Kidney capillary endothelial cell (primary cell): ENCODE measurements at places on chromosomes 12 and 14.

DNA sequence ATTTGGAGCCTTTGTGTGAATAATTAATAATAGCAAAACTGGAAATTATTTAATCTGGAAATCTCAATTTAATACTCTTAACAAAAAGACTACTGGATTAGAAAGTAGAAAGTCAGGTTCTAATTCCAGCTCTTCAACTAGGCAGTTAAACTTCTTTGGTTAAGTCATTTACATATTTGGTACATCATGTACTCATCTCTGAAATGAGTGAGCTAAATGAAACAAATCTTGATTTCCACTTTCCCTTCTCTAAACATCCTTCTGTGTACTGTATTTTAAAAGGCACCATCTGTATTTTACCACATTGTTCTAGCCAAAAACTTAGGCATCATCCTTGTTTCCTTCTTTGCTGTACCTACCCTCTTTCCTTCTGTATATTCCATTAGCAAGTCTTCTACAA is 26.9 kb downstream of the CRADD start:
- no peak for DNase-seq

DNA sequence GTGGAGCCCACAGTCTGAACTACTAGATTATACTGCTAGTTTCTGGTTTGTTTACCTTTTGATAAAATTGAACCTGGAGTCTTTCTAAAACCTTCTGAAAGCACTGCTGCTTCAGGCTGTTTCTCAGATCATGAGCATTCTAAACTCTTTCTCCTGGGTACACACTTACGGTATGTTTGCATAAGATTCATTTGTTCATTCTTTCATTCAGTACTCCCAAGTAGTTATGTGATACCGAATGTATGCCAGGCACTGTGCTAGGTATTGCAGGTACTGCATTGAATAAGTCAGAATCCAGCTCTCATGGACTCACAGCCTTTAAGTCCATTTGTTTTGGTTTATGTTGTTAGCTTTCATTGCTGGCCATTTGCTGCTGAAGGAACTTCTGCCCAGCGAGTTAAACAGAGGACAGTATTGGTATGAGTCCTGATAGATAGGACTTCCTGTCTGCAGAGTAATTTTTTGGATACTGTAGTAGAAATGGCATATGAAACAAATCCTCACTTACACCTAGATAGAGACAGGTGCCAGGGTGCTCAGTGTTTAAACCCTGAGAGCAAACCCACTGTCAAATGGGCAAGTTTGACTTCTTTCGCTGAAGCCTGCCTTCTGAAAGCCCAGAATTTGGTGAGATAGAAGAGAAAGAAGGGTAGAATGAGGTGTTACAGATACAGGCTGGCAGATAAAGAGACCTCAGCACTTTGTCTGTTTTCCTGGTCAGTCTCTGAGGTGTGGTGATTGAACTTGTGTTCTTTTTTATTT is 2.1 kb downstream of the SUSD6 start:
- DNase-seq = no peak

GRCh38 chr14:24100982-24101494 is 6.9 kb downstream of the PCK2 start:
- DNase-seq = no peak

DNA sequence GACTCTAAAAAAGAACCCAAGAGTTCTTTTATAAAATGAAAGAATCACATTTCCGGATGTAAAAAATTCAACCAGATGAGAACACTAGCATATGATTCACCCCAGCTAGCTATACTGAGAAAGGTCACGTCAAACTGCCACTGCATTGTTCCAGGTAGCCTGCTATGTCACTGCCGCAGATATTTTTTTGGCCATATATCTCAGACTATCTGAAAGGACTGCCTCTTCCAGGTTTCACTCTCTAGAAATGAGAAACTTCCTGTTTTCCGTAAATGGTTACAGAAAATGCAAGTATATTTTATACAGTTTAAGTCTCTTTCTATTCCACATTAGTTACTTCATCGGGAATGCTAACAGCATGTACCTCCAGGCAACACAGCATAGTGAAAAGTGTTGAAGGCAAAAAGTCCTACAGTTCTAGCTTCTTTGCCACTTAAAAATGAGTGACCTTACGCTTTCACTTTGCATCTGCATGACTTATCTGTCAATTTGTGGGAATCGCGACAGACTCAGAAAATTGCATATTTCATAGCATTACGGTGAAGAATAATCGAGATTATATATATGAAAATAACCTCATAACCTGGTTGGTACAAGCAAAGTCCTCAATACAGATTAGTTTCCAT is 105.2 kb downstream of the MED13L start:
- DNase-seq = peak; percentile 65

GRCh38 chr14:105034315-105035039 is 13.6 kb upstream of the CDCA4 start:
- no peak for DNase-seq

GRCh38 chr12:97316321-97316720 is 146.3 kb upstream of the RMST start:
- DNase-seq = no peak

GRCh38 chr12:48489012-48489411 is 6.7 kb downstream of the C12orf54 start:
- DNase-seq = no peak

- peak; percentile 83 for DNase-seq
These were observed 1206.5 kb upstream of the FLRT2 start for GRCh38 chr14:84323450-84323849.

GRCh38 chr14:88998027-88998426 is 173.6 kb downstream of the TTC8 start:
- no peak for DNase-seq

DNA sequence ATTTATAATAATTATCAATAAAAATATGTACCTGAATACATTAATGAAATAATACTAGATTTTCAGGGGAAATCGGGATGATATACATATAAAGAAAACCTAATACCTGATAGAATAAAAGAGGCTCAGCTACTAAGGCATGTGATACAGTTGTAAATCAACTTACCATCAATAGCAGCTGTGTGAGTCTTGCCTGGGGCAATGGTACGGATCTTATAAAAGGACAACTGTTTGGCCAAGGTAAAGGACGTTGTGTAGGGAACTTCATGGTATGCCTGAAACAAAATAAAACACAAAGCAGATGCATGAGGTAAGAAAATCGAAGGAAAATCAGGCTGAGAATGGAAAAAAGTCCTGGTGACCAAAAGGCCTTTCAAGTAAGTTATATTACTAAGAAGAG is 25.4 kb downstream of the NEK9 start:
- DNase-seq = no peak

DNA sequence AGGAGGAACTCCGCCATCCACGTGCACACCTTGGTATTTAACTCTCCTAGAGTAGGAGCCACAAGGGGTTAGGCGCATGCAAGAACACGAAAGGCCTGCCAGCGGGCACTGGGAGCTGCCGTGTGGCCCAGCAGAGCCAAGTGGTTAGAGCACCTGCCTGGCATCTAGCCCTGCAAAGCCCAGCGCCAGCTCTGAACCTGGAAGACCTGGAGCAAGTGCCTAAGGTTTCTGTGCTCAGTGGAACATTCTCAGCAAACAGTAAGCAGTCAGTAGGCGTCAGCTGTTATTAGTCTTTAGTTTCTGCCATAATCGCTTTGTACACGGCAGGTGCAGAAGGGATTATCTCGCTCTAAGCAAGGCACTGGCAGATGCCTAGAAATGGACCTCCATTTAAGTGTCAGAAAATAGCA is 55.4 kb downstream of the SETD3 start:
- no peak for DNase-seq

DNA sequence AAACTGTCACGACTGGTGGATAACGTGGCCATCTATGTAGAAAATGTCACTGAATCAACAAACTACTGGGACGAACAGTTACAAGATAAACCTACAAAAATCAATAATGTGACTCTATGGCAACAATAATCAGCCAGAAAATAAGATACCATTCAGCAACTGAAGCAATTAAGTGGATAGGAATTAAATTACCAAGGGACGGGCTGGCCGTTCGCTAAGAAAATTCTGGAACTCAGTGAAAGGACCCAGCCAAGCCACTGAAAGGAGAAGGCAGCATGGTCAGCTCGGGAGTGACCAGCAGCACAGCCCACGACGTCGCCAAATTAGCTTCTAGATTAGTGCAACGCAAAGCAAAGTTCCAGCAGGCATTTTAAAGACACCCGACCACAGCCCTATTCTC is 33.6 kb upstream of the TMEM179 start:
- no peak for DNase-seq

- DNase-seq = no peak
These were observed 2.6 kb downstream of the GXYLT1 start for GRCh38 chr12:42141981-42142606.

- DNase-seq = peak; percentile 44
These were observed 12.7 kb downstream of the SAMD4A start for GRCh38 chr14:54579621-54580020.

GRCh38 chr14:66833816-66834215 is 325.9 kb downstream of the GPHN start:
- DNase-seq = no peak

DNA sequence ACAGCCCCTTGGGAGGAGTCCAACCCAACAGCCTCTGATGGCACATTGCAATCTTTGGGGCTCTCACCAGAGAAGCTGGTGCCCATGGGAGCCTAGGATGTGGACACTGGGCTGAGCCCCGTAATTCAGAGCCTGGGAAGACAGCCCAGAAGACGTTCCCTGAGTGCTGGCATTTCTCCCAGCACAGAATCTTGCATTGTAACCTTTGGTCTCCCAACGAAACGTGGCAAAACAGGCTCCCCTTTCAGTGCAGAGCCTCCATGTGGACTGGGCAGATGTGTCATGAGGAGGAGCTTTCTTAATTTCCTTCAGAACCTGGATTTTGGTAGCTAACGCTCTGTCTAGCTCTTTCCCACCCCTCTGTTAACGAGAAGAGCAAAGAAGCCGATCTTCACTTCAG is 26.3 kb downstream of the BATF start:
- DNase-seq = no peak

GRCh38 chr14:29925101-29925722 is 2.4 kb downstream of the PRKD1 start:
- DNase-seq = peak; percentile 21

DNA sequence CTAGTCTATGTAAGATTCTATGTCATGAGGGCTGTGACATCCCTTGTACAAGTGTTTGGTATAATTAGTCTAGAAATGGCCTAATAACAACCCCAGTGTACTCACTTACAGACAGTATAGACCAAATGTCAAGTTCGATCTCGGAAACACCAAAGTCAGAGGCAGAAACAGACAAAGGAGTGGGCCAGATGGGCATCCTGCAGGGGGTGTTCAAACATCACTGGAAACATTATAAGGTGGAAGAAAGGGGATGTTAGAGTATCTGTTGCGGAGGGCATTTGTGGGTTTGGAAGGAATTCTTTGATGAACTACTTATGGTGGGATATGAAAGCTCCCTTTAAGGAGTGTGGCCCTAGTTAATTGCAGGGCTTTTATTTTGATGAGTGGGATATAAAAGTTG is 134.6 kb downstream of the ESR2 start:
- DNase-seq = no peak

- peak; percentile 31 for DNase-seq
These were observed 1.1 kb downstream of the SLC6A15 start for GRCh38 chr12:84911271-84912197.

- DNase-seq = no peak
These were observed 859.1 kb upstream of the FLRT2 start for GRCh38 chr14:84670796-84671195.

- no peak for DNase-seq
These were observed 162.1 kb downstream of the ESRRB start for GRCh38 chr14:76537906-76538647.

DNA sequence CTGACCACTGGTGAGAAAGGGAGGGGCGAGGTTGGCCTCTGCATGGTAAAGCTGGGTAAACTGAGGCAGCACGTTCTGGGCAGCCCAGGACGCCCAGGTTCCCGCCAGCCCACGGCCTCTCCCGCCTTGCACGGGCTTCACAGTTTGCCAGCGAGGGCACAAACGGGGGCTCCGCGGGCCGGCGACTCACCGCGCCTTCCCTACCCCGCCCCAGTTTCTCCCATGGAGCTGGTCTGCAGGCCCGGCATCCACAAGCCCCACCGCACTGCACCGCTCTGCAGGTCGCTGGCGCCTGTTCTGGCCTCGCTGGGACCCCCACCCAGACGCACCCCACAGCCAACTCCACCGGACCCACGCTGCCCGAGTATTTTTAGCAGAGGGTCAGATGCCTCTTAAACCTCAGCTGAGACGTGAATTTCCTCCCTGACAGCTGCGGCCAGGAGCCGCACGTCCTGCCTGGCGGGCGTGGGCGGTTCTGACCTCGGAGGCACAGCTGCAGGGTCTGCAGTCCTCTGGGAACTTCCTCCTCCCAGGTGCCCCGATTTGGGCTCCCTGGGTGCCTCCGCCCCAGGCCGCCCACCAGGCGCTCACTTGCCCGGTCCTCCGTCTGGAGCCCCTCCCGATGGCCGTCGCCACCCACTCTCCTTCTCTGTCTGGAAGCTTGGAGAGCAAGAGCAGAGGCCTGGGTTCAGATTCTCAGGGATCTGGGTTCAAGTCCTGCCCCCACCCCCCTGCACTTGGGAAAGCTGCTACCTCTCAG is 29.5 kb upstream of the INF2 start:
- DNase-seq = no peak

GRCh38 chr14:65260786-65261185 is 151.7 kb upstream of the FUT8 start:
- DNase-seq = no peak

DNA sequence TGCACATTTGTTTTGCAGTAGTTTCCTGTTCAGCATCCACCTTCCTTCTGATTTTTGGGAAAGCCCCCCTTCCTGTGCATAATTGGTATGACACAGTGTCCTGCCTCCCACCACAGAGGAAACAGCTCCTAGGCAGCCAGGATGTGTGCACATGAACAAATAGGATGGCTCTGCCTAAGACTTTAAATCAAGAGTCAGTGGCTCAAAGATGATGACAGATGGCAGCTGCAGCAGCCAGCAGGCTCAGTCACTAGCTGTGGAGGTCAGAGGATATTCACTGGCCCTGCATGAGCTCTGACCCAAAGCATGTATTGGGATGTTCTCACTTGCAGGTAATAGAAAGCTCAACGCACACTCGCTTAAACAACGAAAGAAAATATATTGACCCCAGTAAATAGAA is 90.3 kb downstream of the KCNK10 start:
- peak; percentile 22 for DNase-seq

DNA sequence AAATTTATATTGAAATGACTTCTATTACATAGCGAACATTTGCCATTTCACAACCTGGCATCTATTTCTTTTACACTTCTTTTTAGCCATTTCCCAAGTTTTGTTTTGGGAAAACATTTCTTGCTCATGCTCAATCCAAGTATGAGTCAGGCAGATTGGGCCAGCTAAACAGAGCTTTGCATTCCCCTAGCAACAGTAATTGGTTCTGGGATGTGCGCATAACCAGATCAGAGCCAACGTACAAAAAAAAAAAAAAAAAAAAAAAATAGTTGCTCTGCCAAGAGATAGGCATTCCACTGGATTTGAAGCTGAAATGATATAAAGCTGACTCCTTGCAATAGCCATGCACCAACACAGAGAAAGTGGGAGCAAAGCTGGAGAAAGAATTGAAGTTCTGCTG is 37.5 kb downstream of the PLCZ1 start:
- no peak for DNase-seq

DNA sequence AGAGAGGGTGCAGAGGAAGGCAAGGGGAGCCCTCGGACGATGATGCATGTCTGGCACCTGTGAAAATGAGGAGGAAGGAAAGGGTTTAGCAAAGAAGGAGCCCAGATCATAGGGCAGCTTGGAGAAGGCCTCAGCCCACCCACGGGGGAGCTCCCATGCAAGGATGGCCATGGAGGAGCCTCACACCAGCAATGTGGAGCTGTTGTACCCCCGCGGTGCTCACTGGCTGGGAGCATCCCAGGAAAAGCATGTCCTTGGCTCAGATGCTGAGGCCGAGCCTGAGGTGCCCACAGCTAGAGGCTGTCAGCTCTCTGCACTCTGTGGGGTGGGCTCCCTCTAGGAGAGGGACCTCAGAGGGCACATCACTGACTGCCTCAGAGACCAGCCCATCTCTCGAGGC is 622.6 kb downstream of the AACS start:
- DNase-seq = no peak
